ENCODE measurements at places on chromosomes 11 and 22. TPM values are rescaled to one million over a fixed set of nuclear protein-coding genes. Genes with fewer than 3 reads are reported as not detected.

ZNF280B gene
- 2.5 TPM for total RNA-seq

OR10A3 gene
- total RNA-seq = not detected

GRCh38 chr11:70002433-70002832 lies 75.7 kb upstream of the ANO1 start:
- no peak overlapping the region for H3K4me3 ChIP-seq
- peak; percentile 16 for DNase-seq
- no peak overlapping the region for H3K27ac ChIP-seq

SCGB1D1 gene
- total RNA-seq = not detected

GRCh38 chr22:18987765-18988164 lies 51.7 kb upstream of the PRODH start:
- H3K27ac ChIP-seq = no peak overlapping the region
- no peak overlapping the region for H3K4me3 ChIP-seq
- H3K36me3 ChIP-seq = no peaks in the 10 kb centered on the region
- no peak for DNase-seq

GRCh38 chr11:113401718-113402117 lies 14.1 kb downstream of the ANKK1 start:
- no peak overlapping the region for H3K27ac ChIP-seq
- no peaks in the 10 kb centered on the region for H3K4me1 ChIP-seq
- no peak overlapping the region for H3K4me3 ChIP-seq
- DNase-seq = no peak
- H3K36me3 ChIP-seq = no peaks in the 10 kb centered on the region

- DNase-seq = no peak
- H3K36me3 ChIP-seq = no peaks in the 10 kb centered on the region
- peaks cover 37% of the 10 kb centered on the region for H3K27me3 ChIP-seq
- no peak overlapping the region for H3K27ac ChIP-seq
- peaks cover 22% of the 10 kb centered on the region for H3K4me1 ChIP-seq
- H3K4me3 ChIP-seq = no peak overlapping the region
Measured at GRCh38 chr11:77468527-77468926, 5.4 kb downstream of the PAK1 start.

DNA sequence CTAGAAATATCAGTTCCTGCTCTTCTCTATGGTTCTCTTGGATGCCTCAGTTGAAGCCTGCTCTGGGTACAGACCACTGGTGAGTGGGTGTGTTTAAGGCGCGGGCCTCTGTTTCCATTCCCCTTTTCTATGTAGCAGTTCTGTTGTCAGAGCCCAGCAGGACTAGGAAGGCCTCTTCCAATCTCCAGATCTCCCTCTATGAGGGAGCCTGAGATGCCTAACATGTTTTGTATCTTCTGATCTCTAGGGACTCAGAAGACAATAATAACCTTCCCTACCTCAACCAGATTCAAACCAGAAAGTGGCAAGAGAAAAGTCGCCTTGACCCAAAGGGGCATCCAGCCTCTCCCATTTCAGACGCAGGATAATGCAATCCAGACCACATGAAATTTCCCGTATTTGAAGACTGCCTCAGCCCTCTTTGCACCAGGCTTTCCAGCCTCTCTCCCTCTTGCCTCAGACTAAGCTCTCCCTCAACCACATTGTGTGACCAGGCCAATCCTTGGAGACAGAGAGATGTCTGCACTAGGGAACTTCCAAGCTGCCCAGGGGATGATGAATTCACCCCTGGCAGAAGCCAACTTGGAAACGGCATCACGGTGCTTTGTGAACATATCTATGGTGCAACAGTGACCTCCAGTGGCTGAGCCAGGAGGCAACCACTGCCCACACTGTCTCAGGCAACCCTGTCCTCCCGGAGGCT lies 150.1 kb upstream of the UBASH3B start:
- DNase-seq = peak; percentile 53
- H3K36me3 ChIP-seq = no peaks in the 10 kb centered on the region
- H3K4me3 ChIP-seq = no peak overlapping the region
- H3K4me1 ChIP-seq = no peaks in the 10 kb centered on the region

SOX6 gene
- not detected for total RNA-seq

GRCh38 chr11:119316016-119316728 lies 758 bp downstream of the MCAM start:
- peak overlapping the region; percentile 48 for H3K4me3 ChIP-seq
- no peak for DNase-seq
- H3K27me3 ChIP-seq = peaks cover 43% of the 10 kb centered on the region
- H3K36me3 ChIP-seq = no peaks in the 10 kb centered on the region

RTN4RL2 gene
- total RNA-seq = 0.35 TPM

DERL3 gene
- 9.9 TPM for total RNA-seq

NCR3LG1 gene
- 0.42 TPM for total RNA-seq

TRIM51G gene
- not detected for total RNA-seq

PLAAT2 gene
- 0.29 TPM for total RNA-seq

- no peaks in the 10 kb centered on the region for H3K4me1 ChIP-seq
- DNase-seq = no peak
- H3K4me3 ChIP-seq = no peak overlapping the region
- H3K36me3 ChIP-seq = no peaks in the 10 kb centered on the region
- H3K27me3 ChIP-seq = no peaks in the 10 kb centered on the region
Measured at GRCh38 chr11:115990004-115990447, 485.8 kb upstream of the CADM1 start.

SLC43A3 gene
- total RNA-seq = 98.2 TPM

MMP13 gene
- total RNA-seq = not detected

POU2AF1 gene
- total RNA-seq = 1.6 TPM

CARNS1 gene
- 1.9 TPM for total RNA-seq

ANGPTL5 gene
- not detected for total RNA-seq

GRCh38 chr22:44136786-44137185 lies 43.9 kb upstream of the PARVG start:
- H3K27ac ChIP-seq = no peak overlapping the region
- no peaks in the 10 kb centered on the region for H3K4me1 ChIP-seq
- H3K36me3 ChIP-seq = peaks cover 24% of the 10 kb centered on the region
- no peak overlapping the region for H3K4me3 ChIP-seq

- DNase-seq = peak; percentile 62
- H3K4me3 ChIP-seq = no peak overlapping the region
- peaks cover 30% of the 10 kb centered on the region for H3K36me3 ChIP-seq
- H3K4me1 ChIP-seq = peaks cover 9% of the 10 kb centered on the region
Measured at GRCh38 chr22:20741634-20742581, 32.0 kb upstream of the SERPIND1 start.

DNA sequence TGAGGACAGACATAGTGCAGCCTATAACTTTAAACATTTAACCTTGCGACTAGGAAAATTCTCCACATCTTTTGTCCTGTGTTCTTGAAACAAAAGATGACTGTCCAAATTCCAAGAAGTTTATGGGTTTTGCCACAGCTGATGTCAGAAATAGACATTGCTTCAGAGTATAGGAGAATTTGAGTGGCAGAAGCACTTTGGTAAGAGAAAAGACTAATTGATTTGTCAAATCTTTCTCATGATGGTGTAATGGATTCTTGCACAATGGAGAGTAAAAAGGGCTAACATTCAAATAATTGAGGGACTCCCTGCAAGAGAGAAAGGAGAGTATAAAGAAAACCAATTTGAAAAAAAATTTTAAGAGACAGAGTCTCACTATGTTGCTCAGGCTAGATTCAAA lies 25.3 kb downstream of the C11orf58 start:
- H3K36me3 ChIP-seq = peaks cover 6% of the 10 kb centered on the region
- no peak overlapping the region for H3K4me3 ChIP-seq
- DNase-seq = no peak
- peaks cover 10% of the 10 kb centered on the region for H3K4me1 ChIP-seq

- H3K4me1 ChIP-seq = peaks cover 42% of the 10 kb centered on the region
- H3K4me3 ChIP-seq = no peak overlapping the region
- H3K27me3 ChIP-seq = no peaks in the 10 kb centered on the region
Measured at GRCh38 chr22:31637891-31638618, 24.0 kb downstream of the PISD start.

DNA sequence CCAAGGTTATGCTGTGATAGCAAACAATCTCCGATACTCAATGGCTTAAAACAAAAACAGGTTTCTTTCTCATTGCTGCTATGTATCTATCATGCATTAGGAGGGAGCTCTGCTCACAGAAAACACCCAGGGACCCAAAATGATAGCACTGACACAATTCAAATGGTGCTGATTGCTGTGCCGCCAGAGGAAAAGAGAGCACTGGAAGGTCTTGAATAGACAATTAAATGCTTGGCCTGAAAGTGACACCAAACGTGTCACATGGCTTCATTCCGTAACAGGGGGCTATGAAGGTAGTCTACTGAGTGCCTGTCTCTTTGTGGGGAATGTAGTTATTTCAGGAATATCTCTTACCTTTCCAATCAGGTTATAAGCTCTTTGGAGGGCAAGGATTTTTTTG lies 94.2 kb downstream of the FAR1 start:
- no peaks in the 10 kb centered on the region for H3K27me3 ChIP-seq
- DNase-seq = no peak
- no peak overlapping the region for H3K4me3 ChIP-seq
- H3K36me3 ChIP-seq = no peaks in the 10 kb centered on the region
- no peak overlapping the region for H3K27ac ChIP-seq
- no peaks in the 10 kb centered on the region for H3K4me1 ChIP-seq

PTPRCAP gene
- 389 TPM for total RNA-seq

DNA sequence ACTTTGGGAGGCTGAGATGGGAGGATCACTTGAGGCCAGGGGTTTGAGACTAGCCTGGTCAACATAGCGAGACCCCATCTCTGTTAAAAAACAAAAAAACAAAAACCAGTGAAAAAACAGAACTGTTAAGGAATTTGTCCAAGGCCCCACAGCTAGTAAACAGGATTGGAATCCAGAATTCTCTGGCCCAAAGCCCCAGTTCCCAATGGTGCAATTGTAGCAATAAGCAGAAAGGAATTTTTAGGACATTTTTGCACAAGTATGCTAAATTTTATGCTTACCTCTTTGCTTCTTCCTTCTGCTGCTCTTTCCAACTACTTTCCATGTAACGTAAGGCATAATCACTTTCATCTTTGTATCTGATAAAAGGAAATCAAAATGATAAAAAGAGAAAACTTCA lies 11.6 kb downstream of the MISFA start:
- H3K36me3 ChIP-seq = peaks cover 54% of the 10 kb centered on the region
- H3K4me1 ChIP-seq = peaks cover 8% of the 10 kb centered on the region
- no peak for DNase-seq
- no peak overlapping the region for H3K27ac ChIP-seq
- H3K4me3 ChIP-seq = no peak overlapping the region

RRAS2 gene
- total RNA-seq = 43.7 TPM

Measured in activated CD4-positive, alpha-beta T cell treated with anti-CD3 and anti-CD28 coated beads, Interleukin-2, amount 10 ng/mL, durations not matched to agents 7 days and 5 days (primary cell).